ENCODE measurements at places on chromosomes 7 and 10.

GRCh38 chr7:115267503-115267902, 345.6 kb downstream of the MDFIC start:
- no peak for DNase-seq

DNA sequence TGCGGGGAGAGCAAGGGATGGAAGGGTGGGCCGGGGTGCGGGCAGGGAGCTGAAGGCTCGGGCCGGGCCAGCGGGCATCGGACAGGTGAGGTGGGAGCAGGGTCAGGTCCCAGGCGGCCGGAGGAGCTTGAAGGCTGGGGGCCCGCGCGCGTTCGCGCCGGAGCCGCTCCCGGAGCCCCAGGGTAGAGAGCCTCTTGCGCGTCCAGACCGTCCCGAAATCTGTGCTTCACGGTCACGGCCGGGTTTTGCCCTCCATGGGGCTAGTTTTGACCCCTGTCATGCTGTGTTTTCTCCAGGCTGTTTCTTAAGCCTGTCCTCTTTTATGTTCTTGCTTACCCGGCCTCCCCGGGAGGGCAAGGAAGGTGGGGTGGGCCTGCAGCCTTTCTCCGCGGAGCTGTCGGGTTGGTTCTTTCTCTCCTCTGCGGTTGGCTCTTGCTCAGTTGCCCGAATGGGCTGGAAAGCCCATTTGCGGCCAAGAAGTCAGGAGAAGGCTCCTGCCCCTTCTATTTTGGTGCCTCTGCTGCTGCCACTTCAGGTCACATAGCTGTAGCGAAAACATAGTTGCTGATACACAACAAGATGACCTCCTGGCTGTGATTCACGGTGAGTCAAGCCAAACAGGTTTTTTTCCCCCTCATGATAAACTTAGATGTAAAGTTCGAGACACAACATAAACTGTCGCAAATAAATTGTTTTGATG, 650 bp downstream of the UBE2D1 start:
- no peak for DNase-seq

DNA sequence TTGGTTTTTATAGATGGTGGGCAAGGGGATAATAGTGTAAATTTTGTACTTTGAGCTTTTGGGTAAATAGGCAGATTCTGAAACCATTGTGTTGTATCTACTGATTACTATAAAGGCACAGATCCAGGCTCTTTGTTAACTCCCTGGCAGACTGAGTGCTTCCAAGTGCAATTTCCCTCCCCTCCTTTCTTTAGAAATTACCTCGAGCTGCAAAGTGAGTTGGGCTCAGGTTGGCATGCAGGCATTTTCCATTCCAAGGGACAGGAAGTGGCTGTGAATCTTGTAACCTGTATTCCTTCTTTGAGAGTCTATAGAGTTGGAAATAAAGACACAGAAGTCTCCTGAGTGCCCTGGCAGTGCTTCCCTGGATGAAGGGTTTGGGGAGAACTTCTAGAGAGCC, 494.2 kb upstream of the GALNT17 start:
- no peak for DNase-seq

GRCh38 chr10:11538834-11539190, 72.6 kb downstream of the USP6NL start:
- DNase-seq, result no peak

DNA sequence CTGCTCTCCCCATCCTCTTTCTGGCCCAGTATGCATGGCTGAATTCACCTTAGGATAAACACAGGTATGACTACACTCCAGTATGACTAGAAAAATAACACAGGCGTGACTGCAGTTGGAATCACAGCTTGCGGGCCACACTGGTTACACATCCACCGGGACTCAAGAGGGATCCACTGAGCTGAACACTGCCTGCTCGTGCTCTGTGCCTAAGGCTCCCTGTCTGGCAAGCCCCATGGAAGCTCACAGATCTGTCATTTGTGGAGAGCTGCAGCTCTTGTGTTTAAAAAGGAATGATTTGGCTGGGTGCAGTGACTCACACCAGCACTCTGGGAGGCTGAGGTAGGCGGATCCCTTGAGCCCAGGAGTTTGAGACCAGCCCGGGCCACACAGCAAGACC, 26.8 kb downstream of the VOPP1 start:
- DNase-seq, result no peak

- DNase-seq, result no peak
These were observed 14.4 kb upstream of the PTPRN2 start for GRCh38 chr7:158602041-158602440.

GRCh38 chr10:123635131-123635530, 31.0 kb upstream of the GPR26 start:
- no peak for DNase-seq

- no peak for DNase-seq
These were observed 34.5 kb upstream of the RBM20 start for GRCh38 chr10:110609605-110610004.

- DNase-seq, result no peak
These were observed at the start of gene FAM237B for GRCh38 chr7:90320801-90321494. TSS of gene FAM237B (minus strand) at chr7:90321304. CDS start at chr7:90319748, 1,556 bp downstream.

DNA sequence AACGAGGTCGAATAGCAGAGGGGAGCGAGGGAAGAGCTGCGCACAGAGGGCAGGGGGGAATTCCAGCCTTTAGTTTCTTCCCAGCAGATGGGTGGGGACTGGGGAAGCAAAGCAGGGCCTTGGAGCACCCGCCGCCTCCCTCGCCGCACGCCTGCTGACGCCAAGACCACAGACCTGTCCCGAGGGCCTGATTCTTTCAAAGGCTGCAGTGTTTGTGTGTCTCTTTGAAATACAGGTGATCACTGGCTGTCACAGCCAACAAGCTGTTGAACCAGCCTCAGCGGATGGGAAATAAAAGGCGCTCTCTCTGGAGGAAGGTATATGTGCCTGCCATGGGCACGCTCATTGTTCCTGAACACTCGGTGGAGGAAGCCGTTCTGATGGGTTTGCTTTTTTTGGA, 119.3 kb downstream of the FAM53B start:
- DNase-seq, result no peak

DNA sequence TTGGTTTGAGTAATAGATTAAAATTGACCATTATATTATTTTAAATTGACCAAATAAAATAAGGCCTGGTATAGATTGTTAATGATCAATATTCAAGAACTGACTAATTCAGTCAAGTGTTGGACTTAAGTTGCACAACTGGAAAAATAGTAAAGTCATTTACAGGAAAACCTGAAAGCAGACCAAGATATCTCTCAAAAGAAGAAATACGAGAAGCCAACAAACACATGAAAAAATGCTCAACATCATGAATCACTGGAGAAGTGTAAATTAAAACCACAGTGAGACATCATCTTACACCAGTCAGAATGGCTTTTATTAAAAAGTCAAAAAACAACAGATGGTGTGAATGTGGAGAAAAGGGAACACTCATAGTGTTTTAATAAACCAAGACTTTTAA, 80.4 kb upstream of the MALRD1 start:
- no peak for DNase-seq

DNA sequence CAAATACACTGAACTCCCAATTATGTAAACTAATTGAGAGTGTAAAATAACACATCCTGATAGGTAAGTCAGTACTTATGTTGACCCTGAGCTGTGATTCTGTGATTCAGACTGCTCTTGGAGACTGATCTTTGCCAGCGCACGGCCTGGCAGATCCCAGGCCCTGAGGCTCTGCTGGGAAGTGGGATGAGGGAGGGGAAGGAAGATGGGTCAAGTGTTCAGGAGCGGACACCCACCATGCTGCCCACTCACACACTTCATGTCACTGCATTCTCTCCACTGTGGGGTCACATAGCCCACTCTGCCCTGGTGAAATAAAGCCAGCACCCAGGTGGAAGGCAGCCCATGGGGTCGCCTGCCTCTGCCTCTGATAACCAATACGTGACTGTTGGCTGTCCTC, 226.2 kb downstream of the TNS3 start:
- no peak for DNase-seq

DNA sequence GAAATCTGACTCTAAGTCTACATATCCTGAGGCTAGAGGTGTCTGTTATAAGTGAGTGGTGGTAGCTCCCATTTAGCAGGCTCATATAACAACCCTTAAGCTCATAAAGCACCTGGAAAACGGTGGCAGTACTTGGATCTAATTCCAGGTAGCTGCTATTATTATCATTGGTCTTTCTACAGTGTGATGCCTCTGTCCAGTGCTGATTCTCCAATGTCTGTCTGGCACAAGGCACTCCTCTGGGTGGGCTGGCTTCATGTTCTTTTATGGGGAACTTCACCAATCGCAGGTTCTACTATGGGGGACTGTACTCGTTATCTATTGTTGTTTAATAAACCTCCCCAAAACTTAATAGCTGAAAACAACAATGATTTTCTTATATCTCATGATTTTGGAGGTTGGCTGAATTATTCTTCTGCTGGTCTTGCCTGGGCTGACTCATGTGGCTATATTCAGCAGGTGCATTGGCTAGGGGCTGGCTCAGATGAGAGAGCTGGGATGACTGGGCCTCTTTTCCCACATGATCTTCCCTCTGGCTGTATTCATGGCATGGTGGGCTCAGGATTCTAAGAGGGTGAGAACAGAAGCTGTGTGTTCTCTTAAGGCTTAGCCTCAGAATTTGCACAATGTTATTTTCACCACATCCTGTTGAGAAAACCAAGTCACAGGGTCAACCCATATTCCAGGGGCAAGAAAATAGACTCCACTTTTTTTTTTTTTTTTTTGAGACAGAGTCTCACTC, 93.0 kb upstream of the PCGF5 start:
- no peak for DNase-seq

DNA sequence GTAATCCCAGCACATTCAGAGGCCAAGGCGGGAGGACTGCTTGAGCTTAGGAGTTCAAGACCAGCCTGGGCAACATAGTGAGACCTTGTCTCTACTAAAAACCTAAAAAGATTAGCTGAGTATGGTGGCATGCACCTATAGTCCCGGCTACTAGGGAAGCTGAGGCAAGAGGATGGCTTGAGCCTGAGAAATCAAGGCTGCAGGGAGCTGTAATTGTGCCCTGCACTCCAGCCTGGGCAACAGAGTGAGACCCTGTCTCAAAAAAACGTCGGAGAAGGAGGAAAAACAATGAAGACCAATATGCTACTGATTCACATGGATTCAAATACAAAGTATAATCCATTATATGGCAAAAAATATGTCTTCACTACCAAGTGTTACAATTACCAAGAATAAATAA, 13.6 kb downstream of the ZC3HAV1L start:
- no peak for DNase-seq

- no peak for DNase-seq
These were observed 130.9 kb downstream of the TES start for GRCh38 chr7:116340943-116341907.

GRCh38 chr7:94145602-94146001, 141.4 kb upstream of the BET1 start:
- no peak for DNase-seq

DNA sequence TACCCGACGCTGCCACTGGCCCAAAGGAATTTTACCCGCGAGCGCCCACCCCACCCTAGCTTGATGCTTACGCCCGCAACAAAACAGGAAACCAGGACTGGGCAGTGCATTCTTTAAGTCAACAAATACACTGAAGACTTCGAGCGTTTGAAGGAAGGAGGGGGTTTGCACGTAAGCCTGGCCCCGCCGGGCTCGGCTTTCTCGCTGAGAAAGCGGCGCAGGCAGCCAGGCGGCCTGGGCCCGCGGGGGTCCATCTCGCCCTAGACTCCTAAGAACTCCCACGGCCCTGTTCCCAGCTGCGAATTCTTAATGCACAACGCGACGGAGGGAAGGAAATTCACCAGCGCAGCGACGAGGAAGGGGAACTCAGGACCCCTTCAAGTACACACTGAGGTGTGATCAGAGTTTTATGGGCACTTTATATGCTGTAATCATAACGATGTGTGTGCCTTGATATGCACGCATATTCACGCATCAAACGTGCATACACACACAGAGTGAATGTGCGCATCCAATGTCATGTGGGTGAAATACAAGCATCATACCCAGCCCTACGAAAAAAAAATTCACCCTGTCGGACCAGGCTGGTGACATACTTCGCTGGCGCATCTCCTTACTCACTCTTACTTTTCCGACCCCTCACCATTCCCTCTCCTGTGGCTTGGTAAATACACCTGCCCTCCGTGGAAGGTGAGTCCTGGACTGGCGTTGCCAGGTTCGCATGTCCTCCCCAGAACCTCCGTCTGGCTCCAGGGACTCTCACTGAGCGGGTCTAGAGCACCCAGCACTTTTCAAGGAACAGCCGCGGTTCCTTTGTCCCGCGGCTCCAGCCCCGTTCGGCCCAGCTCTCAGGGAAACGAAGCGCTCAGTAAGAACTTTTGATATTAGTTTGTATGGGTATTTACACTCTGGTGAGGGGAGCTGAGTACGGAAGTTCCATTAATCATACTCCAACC, 5.7 kb upstream of the HOXA13 start:
- no peak for DNase-seq

DNA sequence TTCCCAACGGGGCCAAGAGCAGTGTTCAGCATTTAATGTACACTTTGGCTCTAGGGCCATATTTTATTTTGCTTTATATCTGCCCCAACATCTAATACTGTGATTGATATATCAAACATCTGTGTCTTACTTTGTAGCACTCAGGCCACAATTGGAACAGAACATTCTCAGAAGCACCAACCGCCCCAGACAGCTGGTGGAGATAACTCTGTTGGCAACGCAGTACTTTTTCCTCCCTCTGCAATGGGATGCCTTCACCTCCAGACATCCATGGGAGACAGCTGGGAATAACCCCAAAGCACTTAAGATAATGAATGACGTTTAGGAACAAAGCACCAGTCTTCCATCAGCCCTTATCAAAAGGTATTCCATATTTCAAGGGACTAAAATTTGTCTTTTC, 57.4 kb downstream of the PIP4K2A start:
- no peak for DNase-seq

DNA sequence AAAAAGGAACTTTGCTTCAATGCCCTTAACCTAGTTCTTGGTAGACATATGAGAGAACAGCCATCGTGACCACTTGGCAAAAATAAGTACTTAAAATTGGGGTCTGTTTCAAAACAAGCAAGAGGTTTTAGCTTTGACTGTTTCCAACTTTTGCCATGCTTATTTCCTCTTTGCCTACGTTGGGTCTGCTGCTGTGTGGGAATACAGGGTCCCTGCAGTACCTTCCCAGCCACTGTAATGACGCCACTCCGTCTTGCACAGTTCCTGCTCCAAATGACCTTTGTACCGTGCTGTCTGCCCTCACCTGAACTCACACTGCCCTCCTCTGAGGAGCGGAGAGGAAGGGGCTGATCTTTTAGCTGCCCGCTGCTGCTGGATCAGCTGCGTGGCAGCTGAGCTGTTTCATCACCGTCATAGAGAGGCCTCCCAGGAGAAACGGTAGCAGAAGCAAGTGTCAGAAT, 133.1 kb downstream of the MAPK8 start:
- no peak for DNase-seq

GRCh38 chr7:157910446-157910845, 573.6 kb downstream of the DNAJB6 start:
- DNase-seq, result no peak

All from iPS DF 19.7 (cell line).